ENCODE measurements at places on chromosomes 16 and 17.

DNA sequence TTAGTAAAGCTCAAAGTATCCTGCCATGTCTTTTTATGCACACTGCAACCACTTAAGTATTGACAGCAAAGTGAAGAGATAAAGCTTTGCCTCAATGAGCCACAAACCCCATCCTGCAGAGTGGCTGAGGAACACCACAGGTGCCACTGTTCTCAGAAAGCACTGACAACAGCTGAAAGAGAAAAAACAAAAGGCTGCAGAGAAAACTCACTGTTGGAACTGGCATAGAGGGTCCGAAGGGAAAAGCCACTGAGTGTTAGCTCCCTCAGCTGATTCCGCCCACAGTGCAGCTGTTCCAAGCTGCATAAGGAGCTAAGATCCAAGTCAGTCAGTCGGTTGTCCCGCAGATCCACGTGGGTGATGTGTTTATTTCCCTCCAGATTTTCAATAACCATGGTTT is 48.3 kb downstream of the PHLPP2 start:
- no peak for DNase-seq

- no peak for DNase-seq
Observed at GRCh38 chr16:9068886-9069285, 22.6 kb upstream of the HAPSTR1 start.

- no peak for DNase-seq
Observed at GRCh38 chr17:39599004-39599664, 8.6 kb downstream of the NEUROD2 start.

DNA sequence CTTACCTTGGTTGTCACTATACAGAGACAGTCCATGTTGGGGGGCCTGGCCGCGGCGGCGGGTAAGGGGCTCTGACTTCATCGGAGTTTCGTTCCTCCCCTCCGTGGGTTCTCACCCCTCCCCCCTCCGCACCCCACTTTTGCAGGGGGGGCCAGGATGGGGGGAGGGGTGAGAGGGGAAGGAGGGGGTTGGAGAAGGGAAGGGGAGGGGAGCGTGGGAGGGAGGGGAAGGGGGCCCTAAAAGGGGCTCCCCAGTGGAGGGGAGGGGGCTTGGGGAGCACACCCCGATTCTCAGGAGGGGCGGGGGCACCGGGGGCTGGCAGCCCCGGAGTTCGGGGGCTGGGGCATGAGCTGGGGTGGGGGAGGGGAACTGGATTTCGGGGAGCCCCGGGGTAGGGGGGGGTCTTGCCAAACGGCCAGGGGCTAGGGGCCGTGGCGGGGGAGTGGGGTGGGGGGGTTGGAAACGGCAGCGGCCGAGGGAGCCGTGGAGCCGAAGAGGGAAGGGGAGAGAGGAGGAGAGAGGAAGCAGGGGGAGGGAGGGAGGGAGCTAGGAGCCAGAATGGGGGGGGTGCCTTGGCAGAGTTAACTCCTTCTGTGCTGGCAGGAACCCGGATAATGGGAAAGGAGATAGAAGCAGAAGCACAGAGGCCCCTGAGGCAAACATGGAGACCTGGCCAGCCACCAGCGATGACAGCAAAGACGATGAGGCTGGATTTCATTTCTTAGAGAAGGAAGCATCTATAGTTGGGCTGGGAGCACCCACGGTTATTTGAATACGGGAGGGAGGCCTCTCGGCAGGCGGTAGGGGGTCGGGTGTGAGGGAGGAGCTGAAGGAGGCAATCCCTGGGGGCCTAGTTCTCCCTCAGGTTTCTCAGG is 2.3 kb downstream of the DLG4 start:
- no peak for DNase-seq

DNA sequence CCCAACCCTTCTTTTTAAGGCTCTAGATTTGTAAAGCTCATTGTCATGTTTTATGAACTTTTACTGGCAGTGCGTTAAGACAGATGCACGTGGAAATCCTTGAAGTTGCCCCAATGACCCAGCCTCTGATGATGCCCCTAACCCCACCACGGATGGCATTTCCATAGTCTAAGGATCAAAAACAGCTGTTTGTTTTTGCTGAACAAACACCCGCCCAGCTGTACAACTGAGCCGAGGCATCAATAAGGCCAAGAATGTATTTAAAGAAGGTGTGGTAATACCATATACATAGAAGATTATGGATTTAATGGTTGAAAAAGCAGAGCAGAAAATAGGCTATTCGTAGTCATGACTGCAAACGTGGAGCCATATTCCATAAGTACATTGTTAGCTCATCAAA is 83.7 kb downstream of the SALL1 start:
- no peak for DNase-seq

- no peak for DNase-seq
Observed at GRCh38 chr16:9404811-9405210, 313.4 kb downstream of the HAPSTR1 start.

GRCh38 chr16:78961464-78961863 is 639.1 kb downstream of the MAF start:
- no peak for DNase-seq

DNA sequence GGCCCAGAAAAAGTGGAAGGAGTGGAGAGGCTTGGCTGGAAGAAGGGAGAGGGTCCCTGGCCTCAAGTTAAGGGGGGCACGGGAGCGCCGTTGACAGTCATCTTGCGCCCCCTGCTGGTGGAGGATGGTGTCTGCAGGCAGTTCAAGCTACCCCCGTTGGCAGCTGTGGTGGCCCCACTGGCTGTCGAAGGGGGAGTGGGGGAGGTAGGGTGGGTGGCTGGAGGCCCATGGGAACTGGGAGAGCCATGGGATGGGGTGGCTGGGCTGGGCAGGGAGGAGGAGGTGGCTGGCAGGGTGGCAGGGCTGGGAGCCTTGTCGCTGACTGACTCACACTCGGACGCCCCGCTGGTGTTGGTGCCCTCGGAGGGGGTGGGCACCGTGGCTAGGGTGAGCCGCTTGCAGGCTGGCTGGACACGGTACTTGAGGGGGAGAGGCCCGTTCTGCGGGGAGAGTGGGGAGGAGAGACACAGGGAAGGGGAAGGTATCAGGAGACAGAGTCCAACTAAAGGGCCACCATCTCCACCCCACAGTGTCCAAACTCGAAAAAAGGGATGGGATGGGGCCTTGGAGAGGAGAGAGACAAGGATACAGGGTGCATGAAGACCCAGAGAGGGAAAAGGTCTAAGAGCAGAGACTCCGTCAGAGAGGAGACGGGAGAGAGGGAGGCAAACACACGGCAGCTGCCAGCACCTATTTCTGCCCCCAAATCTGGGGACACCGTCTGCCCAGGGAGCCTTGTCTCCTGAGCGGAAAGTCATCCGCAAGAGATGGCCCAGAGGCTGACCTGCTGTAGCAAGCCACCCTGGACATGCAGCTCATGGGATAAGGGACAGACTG is 5.2 kb downstream of the CISD3 start:
- DNase-seq, result no peak

GRCh38 chr16:53717577-53717976 is 13.6 kb downstream of the FTO start:
- DNase-seq, result no peak

- no peak for DNase-seq
Observed at GRCh38 chr16:16988963-16989362, 481.8 kb downstream of the XYLT1 start.

GRCh38 chr17:61299517-61300513 is 99.8 kb upstream of the TBX2 start:
- DNase-seq, result no peak

DNA sequence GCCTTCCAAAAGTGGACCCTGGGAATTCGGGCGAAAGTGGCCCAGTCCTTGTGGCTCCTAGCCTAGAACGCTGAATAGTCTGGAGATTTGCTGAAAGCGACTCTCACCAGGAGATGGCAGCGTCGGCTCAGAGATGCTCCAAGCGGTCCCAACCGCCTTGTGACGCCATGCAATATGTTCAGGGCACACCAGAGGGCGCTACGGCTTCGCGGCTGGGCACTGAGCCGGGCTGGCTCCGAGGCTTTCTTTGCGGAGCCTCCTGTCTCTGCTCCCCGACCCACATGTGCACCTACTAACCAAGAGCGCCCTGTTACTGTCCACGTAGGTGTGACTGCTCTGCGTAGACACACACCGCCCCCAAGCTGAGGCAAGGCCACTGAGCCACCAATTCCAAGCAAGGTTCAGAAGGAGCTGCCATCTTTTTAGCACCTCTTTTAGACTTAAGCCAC is 36.9 kb downstream of the SYCE1L start:
- DNase-seq, result peak; percentile 64

DNA sequence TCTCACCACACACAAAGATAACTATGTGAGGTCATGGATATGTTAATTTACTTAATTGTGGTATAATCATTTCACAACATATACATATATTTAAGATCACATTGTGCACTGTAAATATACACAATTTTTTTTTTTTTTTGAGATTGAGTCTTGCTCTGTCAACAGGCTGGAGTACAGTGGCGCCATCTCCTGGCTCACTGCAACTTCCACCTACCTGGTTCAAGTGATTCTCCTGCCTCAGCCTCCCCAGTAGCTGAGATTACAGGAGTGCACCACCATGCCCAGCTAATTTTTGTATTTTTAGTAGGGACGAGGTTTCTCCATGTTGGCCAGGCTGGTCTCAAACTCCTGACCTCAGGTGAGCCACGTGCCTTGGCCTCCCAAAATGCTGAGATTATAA is 11.5 kb upstream of the PRSS54 start:
- DNase-seq, result peak; percentile 29

- DNase-seq, result no peak
Observed at GRCh38 chr17:16489431-16489830, 2.6 kb downstream of the LRRC75A start.

DNA sequence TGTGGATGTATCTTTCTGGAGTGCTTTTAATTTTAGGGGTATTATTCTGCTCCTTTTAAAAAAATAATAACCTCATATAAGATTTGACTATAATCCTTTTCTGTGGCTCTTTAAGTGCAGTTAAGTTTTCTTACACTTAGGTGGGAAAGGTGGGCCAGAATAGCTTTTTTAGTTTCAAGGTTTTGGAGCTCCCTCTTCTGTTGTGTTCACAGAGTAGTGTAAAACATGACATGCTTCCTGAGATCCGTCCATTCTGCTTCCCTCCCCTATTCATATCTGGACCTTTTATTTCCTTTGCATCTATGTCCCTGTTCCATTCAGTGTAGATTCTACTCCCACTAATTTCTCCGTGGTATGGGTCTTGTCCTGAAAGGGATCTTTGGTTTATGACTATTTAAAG is 12.8 kb downstream of the LRRC36 start:
- peak; percentile 24 for DNase-seq

- no peak for DNase-seq
Observed at GRCh38 chr17:6085812-6086211, 15.6 kb downstream of the WSCD1 start.

- no peak for DNase-seq
Observed at GRCh38 chr16:1297018-1297696, 12.3 kb upstream of the UBE2I start.

DNA sequence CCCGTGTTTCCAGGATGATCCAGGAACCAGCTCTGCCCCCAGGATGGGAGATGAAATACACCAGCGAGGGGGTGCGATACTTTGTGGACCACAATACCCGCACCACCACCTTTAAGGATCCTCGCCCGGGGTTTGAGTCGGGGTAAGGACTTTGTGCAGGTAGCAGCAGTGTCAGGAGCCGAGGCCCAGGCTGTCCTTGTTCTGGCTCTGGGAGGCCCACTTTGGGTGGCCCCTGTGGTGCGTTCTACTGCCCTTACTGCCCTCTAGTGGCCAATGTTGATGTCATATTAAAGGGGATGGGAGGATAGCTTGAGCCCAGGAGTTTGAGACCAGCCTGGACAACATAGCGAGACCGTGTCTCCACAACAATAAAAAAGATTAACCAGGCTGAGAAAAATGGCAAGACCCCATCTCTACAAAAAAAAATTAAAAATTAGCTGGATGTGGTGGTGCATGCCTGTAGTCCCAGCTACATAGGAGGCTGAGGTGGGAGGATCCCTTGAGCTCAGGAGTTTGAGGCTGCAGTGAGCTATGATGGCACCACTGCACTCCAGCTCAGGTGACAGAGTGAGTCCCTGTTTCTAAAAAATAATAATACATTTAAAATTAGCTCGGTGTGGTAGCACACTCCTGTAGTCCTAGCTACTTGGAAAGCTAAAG is 20.9 kb upstream of the CLEC18A start:
- peak; percentile 33 for DNase-seq

- no peak for DNase-seq
Observed at GRCh38 chr16:82533189-82533588, 93.6 kb upstream of the CDH13 start.

Measured in astrocyte of the cerebellum (primary cell).